ENCODE measurements at places on chromosomes 3 and 15. TPM values are rescaled to one million over a fixed set of nuclear protein-coding genes. Genes with fewer than 3 reads are reported as not detected.
A peak's percentile ranks its signal among the peaks of the same experiment; 100 is the strongest.

LMCD1 gene
- 4.6 TPM for total RNA-seq

ALDH1L1 gene
- 0.81 TPM for total RNA-seq

MYRIP gene
- 0.44 TPM for total RNA-seq

IL17RD gene
- total RNA-seq: 12.3 TPM

- no peaks in the 10 kb centered on the region for H3K4me1 ChIP-seq
- H3K36me3 ChIP-seq: peaks cover 15% of the 10 kb centered on the region
- H3K27ac ChIP-seq: no peak overlapping the region
- no peak overlapping the region for H3K4me3 ChIP-seq
- no peaks in the 10 kb centered on the region for H3K27me3 ChIP-seq
Measured at GRCh38 chr15:29756358-29757267, 65.7 kb downstream of the TJP1 start.

GRCh38 chr15:60531801-60532200 lies 52.9 kb upstream of the ICE2 start:
- no peak for DNase-seq
- H3K27ac ChIP-seq: no peak overlapping the region
- no peak overlapping the region for H3K4me3 ChIP-seq
- no peaks in the 10 kb centered on the region for H3K36me3 ChIP-seq
- no peaks in the 10 kb centered on the region for H3K27me3 ChIP-seq

- no peak for DNase-seq
- H3K4me1 ChIP-seq: peaks cover 3% of the 10 kb centered on the region
- H3K27me3 ChIP-seq: no peaks in the 10 kb centered on the region
- H3K4me3 ChIP-seq: no peak within 1 kb of the TSS
Measured at GRCh38 chr15:68930268-68931022, at the start of gene SPESP1. Gene SPESP1 (plus strand): TSS chr15:68930525. CDS start chr15:68930654, 129 bp downstream.

DNA sequence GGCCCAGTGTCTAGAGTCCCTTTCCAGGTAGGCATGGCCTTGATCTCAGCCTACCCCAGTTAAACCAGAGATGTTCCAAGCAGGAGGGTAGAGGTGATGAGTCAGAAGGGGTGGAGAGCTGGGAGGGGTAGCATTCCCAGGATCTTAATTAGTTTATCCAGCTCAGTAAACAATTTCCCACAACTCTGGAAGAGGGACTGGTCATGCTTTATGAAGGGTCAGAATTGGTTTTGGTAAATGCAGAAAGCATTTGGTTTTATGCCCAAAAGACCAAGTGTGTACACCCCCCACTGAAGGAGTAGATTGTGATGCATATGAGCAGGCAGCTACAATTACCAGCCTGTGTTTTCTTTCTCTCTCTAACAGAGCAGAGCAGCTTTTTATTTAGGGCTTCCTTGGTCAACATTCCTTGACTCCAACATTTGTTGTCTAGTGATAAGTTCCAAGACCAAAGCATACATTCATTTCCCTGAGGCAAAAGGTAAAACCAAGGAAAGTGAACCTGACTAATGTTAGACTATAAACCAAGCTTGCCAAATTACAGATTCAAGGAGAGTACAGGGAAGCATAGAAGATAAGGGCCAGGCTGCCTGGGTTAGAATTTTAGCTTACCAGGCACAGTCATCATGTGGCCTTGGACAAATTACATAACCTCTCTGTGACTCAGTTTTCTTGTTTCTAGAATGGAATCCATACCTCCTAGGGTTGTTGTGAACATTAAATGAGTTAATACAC lies 17.6 kb downstream of the EXOSC7 start:
- H3K4me3 ChIP-seq: no peak overlapping the region
- H3K4me1 ChIP-seq: peaks cover 26% of the 10 kb centered on the region
- DNase-seq: no peak
- no peaks in the 10 kb centered on the region for H3K27me3 ChIP-seq
- peak overlapping the region; percentile 37 for H3K27ac ChIP-seq

GRCh38 chr3:104768886-104769285 lies 597.8 kb upstream of the ALCAM start:
- no peaks in the 10 kb centered on the region for H3K36me3 ChIP-seq
- no peak overlapping the region for H3K27ac ChIP-seq
- H3K27me3 ChIP-seq: no peaks in the 10 kb centered on the region
- H3K4me1 ChIP-seq: no peaks in the 10 kb centered on the region

GRCh38 chr15:69576035-69576526 lies 123.5 kb downstream of the RPLP1 start:
- no peaks in the 10 kb centered on the region for H3K4me1 ChIP-seq
- peak; percentile 15 for DNase-seq
- H3K27ac ChIP-seq: no peak overlapping the region
- H3K36me3 ChIP-seq: no peaks in the 10 kb centered on the region
- H3K4me3 ChIP-seq: no peak overlapping the region

GRCh38 chr15:61794276-61794675 lies 266.0 kb downstream of the VPS13C start:
- H3K27me3 ChIP-seq: peaks cover 7% of the 10 kb centered on the region
- no peak overlapping the region for H3K27ac ChIP-seq
- no peak overlapping the region for H3K4me3 ChIP-seq
- H3K36me3 ChIP-seq: no peaks in the 10 kb centered on the region
- no peak for DNase-seq

All from HCT116 (cell line).